Sciatic nerve (tissue), 2 donors: ENCODE measurements at places on chromosomes 6 and 20. TPM values are rescaled to one million over a fixed set of nuclear protein-coding genes. Genes with fewer than 3 reads are reported as not detected.

DNA sequence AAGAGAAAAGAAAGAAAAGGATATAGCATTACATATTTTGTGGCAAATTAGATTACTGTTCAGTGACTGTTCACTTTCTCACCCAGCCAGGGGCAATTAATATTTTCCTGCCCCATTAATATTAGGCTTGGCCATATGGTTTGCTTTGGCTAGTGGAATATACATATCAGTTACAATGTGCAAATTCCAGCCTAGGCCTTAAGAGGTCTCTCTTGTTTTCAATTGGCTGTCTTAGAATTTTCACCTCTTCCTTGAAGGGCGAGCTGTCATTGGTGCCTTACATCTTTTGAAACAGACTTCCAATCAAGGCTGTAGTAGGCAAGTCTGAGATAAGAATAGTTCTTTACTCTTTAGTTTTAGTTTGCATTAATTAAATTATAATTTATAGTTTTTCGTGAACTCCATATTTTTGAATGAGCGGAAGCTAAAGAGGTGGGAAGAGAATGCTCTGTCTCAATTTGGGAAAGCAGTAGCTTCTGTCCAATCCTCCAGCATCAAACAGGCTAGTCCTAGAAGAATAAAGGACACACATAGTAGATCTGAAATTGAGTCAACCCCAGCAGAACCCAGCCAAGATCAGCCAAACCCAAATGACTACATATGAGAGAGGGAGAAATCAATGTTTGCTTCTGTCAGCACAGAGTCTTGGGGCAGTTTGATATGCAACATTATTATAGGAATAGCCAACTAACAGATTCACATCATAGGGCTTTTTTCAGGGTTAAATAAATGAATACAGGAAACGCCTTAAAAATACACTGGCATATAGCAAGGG is 6.3 kb upstream of the CSNK2A1 start:
- no peak for DNase-seq

The TMEM244 gene
- not detected for total RNA-seq

DNA sequence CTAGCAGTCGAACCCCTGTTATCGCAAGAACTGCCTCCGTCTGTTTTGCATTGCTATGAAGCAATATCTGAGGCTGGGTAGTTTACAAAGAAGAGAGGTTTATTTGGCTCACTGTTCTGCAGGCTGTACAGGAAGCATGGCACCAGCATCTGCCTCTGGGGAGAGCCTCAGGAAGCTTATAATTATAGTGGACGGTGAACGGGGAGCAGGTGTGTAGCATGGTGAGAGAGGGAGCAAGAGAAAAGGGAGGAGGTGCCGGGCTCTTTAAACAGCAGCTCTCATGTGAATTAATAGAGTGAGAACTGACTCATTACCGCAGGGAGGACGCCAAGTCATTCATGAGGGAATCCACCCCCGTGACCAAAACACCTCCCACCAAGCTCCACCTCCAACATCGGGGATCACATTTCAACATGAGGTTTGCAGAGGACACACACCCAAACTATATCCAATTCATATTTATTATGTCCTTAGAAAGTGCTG is 172.6 kb upstream of the KCNG1 start:
- DNase-seq, result no peak

The FAM210B gene
- total RNA-seq, result 76.0 TPM

The PROCR gene
- total RNA-seq, result 24.0 TPM

The MUC21 gene
- 0.18 TPM for total RNA-seq

- DNase-seq, result no peak
Observed at GRCh38 chr6:149182262-149182661, 135.2 kb upstream of the TAB2 start.

GRCh38 chr20:64077541-64077875 is 1.8 kb downstream of the RGS19 start:
- no peak for DNase-seq

- no peak for DNase-seq
Observed at GRCh38 chr6:41256383-41256782, 28.2 kb downstream of the TREML4 start.

- DNase-seq, result no peak
Observed at GRCh38 chr20:18397030-18397429, 69.8 kb downstream of the DZANK1 start.

GRCh38 chr6:33840048-33840926 is 36.5 kb upstream of the MLN start:
- DNase-seq, result no peak

DNA sequence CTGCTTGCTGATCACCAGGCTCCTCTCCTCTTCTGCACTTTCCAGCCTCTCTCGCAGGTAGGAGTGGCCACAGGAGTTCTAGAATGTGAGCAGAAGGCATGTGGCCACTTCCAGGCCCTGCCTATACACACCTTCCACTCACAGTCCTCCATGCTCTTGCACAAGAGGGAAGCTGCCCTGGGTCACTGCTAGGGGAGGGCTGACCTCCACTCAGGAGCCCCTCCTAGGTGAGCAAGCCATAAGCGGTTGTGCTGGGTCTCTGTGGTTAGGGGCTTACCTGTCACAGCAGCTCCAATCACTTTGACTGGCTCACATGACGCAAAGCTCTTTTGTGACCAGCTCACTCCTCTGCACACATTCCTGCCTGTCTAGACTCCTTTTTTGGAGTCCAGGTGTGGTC is 68.2 kb downstream of the TMEM242 start:
- no peak for DNase-seq

GRCh38 chr6:14929291-14929690 is 316.6 kb upstream of the JARID2 start:
- DNase-seq, result no peak

GRCh38 chr6:45479834-45480751 is 102.4 kb upstream of the SUPT3H start:
- no peak for DNase-seq

GRCh38 chr20:55052459-55052858 is 577.1 kb downstream of the DOK5 start:
- no peak for DNase-seq

The PROKR2 gene
- not detected for total RNA-seq

- DNase-seq, result no peak
Observed at GRCh38 chr20:17565169-17565845, 4.6 kb upstream of the DSTN start.

GRCh38 chr6:41579088-41579610 is 33.0 kb downstream of the FOXP4 start:
- no peak for DNase-seq

DNA sequence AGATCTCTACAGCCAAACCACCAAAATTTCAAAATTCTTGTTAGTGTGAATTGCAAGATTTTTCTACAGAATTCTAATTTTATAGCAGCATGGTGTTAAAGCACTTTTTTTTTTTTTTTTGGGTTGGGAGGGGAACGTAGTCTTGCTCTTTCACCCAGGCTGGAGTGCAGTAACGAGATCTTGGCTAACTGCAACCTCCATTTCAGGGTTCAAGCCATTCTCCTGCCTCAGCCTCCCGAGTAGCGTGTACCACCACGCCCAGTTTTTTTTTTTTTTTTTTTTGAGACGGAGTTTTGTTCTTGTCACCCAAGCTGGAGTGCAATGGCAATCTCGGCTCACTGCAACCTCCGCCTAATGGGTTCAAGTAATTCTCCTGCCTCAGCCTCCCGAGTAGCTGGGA is 11.5 kb downstream of the ARHGAP18 start:
- no peak for DNase-seq

- DNase-seq, result peak; percentile 66
Observed at GRCh38 chr6:53483423-53484353, 61.2 kb downstream of the GCLC start.

The FAM162B gene
- 8.9 TPM for total RNA-seq

GRCh38 chr6:154230393-154230792 is 126.2 kb downstream of the IPCEF1 start:
- no peak for DNase-seq
